ENCODE measurements at places on chromosomes 12 and 14.
A peak's percentile ranks its signal among the peaks of the same experiment; 100 is the strongest.

- DNase-seq = no peak
Observed at GRCh38 chr14:50871914-50872732, at the start of gene ABHD12B. Gene ABHD12B (plus strand): TSS chr14:50872053. CDS start chr14:50872175, 122 bp downstream.

- DNase-seq = no peak
Observed at GRCh38 chr12:56991319-56992246, 14.8 kb downstream of the ZBTB39 start.

DNA sequence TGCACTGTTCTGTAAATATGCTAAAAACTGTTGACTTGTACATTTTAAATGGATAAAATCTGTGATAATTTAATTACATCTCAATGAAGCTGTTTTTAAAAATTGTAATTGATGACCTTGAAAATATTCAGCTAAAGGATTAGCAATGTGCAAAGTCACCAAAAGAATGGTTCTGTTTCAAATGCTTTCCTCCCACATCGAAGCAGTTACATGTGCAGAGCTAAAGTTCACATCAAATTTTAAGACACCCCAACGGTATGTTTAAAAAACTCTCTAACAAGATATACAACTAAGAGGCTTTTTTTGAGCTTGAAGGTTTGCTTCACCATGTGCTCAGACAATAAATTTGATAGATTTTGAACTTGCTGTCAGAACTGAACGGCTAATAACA lies 114.6 kb upstream of the KRAS start:
- DNase-seq = no peak

DNA sequence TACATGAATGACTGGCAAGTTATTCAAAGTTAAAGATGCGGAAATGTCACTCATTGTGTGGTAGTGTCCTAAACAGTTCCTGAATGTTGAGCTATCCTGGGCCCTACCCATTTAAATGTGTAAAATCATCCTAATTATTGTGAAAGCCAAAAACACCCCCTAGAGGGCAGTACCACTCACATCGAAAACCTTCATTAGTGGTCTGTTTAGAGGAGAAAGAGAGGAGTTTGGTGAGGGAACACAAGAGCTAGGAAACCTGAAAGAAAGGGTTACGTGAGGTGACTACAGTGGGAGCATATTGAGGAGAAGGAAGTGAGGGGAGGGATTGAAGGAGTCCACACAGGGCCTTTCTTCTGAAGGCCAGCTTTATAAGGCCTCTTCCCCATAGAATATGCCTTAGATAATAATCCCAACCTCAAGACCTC lies 2.5 kb upstream of the TEP1 start:
- peak; percentile 48 for DNase-seq

GRCh38 chr12:120722784-120723183 lies 2.8 kb upstream of the ACADS start:
- DNase-seq = no peak

DNA sequence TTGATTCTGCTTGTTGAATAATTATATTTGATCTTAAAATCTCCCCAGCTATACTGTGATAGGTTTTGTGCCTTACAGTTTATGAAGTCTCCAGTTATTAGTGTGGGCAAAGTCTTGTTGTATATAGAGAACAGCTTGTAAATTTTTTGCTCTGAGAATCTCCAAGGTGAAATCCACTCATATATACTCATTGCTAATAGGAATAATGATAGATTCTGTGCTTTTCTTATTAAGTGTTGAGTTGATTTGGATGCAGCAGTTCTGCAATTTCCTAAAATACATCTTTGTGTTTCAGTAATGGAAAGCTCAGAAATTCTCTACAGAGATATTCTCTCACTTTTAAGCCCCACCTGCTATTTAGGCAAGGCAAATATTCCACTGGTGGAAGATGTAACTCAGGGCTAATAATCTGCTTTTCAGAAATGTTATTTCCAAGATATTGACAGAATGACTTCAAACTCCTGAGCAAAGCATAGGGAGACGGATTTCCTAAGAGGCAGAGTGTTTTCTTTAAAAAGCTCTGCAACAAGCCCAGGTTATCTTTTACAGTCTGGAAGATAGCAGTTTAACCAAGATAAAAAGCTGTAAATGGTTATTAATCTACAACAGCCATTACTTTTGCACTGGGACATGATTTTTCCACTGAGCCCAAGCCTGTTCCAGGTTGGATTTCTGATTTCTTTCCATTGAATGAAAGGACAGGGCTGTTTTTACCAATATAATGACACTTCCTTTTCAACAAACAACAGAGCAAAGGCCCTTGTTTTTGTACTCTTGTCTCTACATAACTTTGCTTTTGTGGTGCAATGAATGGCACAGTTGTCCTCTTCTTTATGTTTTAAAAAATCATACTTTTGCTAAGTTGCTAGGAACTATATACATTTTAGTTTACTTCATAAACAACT lies 239.9 kb upstream of the ATP2B1 start:
- DNase-seq = no peak

- DNase-seq = no peak
Observed at GRCh38 chr14:101716956-101717662, 44.4 kb upstream of the PPP2R5C start.

- DNase-seq = no peak
Observed at GRCh38 chr12:69022674-69023073, 89.7 kb upstream of the CPM start.

- no peak for DNase-seq
Observed at GRCh38 chr12:6336889-6337853, 4.7 kb downstream of the TNFRSF1A start.

- no peak for DNase-seq
Observed at GRCh38 chr12:57754411-57755193, at the start of gene MARCHF9. Gene MARCHF9 (plus strand): TSS chr12:57755103. CDS start chr12:57755529, 426 bp downstream.

DNA sequence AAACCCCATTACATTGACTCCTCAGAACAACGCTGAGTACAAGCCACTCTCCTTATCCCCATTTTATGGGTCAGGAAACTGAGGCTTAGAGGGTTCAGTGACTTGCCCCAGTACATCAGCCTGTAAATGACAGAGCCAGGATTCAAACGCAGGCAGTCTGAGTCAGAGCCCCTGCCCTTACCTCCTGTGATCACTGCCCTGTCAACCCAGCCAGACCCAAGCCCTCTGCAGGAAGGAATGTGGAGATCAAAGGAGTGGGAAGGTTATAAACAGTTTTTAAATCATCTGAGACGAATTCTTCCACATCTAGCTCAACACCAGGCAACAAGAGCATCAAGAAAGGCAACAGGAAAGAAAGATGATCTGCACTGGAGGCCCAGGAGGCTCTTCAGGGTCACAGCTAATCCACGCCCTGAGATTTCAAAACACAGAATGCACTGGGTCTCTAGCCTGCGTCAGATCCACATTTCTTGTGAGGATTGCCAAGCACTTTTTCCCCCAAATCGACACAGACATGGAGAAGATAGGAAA lies 38.5 kb downstream of the SPTB start:
- DNase-seq = peak; percentile 98

DNA sequence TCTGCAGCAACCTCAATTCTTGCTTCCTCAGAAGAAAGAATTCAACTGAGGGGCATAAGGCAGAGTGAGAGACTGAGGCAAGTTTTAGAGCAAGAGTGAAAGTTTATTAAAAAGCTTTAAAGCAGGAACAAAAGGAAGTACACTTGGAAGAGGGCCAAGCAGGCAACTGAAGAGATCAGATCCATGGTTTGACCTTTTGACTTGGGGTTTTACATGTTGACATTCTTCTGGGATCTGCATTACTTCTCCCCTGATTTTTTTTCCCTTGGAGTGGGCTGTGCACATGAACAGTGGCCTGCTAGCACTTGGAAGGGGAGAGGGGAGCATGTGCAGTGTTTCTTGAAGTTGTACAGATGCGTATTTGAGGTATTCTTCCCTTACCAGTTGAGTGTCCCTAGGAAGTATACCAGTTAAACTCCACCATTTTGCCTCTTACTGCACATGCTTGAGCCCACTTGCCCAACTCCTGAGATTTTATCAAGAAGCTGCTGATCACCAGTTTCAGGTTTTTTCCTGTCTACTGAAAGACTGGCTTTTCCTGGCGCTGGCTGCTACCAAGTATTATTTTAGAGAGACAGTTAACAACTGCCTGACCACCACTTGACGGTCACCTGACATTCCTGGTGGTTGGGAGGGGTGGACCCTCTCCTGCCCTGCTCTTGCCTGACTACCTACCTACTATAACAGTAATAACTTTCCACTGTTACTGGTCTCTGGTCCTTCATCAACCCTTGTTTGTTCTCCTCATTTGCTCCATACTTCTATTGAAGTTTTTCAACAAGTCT lies 26.0 kb upstream of the TMTC2 start:
- no peak for DNase-seq

GRCh38 chr12:109156586-109156985 lies 40.2 kb downstream of the ACACB start:
- no peak for DNase-seq

- DNase-seq = no peak
Observed at GRCh38 chr12:111201036-111201435, 167.9 kb downstream of the PHETA1 start.

DNA sequence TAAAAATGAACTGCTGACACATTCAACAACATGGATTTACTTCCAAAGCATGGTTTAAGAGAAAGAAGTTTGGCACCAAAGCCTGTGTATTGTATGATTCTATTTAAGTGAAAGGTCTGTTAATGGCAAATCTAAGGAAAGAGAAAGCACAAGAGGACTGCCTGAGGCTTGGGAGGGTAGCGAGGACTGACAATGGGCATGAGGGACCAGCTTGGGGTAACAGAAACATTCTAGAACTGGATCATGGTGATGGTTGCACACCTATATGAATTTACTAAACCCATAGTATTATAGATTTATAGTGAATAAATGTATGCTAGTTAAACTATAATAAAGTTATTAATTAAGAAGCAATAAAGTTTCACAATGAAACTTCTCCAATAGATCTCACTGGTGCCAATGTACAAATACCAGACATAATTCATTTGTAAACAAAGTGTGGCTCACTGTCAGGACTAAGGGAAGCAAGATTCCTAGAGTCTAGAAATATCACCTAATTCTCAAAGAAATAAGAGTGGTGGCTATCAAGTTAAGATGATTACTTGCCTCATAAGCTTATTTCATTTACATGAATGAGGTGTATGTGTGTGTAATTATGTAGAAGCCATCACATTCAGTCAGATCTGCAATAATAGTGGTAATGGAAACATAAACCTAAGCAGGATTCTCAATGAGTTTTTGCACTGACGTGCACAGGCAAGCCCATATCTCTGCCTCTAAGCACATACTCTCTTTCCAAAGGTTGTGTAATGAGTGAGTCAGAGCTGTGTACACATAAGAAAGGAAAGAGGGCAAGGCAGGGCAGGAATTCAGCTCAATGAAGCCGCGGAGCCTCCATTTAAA lies 353.4 kb downstream of the KCNH5 start:
- peak; percentile 97 for DNase-seq

- DNase-seq = no peak
Observed at GRCh38 chr12:131209082-131210070, 255.7 kb downstream of the ADGRD1 start.

GRCh38 chr12:34397591-34398365 lies 375.5 kb downstream of the ALG10 start:
- no peak for DNase-seq

GRCh38 chr12:77294016-77294415 lies 228.6 kb upstream of the E2F7 start:
- DNase-seq = no peak

DNA sequence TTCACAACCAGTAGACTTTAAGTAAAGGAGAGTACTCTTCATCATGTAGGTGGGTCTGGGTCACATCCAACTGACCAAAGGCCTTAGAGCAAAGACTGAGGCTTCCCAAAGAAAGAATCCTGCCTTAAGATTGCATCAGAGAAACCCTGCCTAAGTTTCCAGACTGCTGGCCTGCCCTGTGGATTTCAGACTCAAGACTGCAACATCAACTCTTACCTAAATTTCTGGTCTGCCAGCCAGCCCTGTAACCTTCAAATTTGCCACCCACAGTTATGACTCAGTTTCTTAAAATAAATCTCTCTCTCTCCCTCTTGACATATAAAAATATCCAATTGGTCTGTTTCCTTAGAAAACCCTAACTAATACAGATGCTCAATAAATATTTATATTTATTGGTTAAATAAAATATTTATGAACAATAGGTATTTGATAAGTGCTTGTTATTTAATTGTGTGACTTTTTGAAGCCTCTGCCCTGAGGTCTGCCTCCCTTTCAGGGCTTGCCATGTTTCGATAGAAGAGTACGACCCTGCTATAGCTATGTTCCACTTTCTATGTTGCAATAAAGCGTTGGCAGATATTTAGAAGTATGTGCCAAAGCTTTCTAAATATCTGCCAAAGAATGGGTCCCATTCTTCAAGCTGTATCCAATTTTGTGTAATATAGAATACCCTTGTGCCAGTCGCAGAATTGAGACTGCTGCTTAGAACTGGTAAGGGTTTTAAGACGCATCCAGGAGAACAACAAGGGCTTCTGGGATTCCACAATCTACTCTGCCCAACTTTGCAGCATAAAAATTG lies 65.7 kb downstream of the TMEM30B start:
- DNase-seq = no peak

DNA sequence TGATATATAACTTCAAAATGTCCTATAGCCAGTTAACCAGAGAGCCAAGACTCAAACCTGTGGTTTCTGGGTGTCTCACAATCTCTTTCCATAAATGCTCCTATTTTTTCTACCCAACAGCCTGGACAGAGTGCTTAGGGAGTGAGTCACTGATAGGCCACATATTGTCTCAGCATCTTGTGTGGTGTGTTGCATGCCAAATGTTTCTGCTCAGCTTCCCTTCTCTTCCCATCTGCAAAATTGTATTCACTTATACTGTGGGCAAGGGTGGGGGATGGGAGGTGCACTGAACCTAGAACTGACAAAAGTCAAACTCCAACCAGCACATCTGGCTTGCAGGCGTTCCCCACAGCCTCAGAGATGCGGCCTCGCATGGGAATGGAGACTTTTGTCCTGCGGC lies 123.3 kb downstream of the KCNA5 start:
- DNase-seq = no peak

- DNase-seq = no peak
Observed at GRCh38 chr12:13740149-13740545, 241.3 kb downstream of the GRIN2B start.

DNA sequence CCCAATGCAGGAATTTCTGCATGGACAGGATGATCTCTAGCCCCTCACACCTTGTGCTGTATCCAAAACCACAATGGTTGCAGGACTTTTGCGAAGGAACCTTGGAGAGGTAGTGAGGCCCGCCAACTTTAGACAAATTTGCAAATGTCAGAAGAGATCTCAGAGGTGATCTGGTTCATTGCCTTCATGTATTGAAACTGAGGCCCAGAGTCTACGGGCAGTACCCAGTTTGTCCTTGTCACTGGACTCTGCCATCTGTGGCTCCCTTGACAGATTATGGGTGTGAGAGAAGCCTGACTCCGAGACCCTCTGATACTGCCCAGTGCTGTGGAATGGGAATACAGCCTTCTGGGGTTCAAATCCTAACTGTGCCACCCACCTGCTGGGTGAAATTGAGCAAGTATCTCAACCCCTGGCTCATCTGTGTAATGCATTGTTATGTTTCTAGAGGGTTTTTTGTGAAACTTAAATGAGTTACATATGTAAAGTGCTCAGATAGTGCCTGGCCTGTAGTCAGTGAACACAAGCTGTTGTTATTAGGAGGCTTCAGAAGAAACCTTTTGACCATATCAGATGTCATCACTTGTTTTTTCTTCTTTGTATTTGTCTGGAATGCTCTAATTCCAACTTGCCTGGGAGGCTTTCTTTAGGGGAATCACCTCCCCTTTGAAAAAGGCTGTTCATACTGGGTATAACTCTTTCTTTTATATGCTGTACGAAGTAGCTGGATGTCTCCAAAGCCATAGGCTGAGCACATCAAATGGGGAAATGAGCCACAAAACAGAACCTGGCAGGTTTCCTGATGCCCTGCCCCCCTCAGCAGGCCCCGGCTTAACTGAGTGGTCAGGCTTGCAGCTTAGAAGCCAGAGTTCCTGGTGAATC lies 71.4 kb upstream of the SRSF5 start:
- DNase-seq = no peak

All from HTR-8/SVneo (cell line).